ENCODE measurements at places on chromosomes 6 and 20. TPM values are rescaled to one million over a fixed set of nuclear protein-coding genes. Genes with fewer than 3 reads are reported as not detected.

Gene ALDH8A1
- total RNA-seq: 0.17 TPM

Gene BACH2
- 2.9 TPM for total RNA-seq

Gene STK38
- 13.3 TPM for total RNA-seq

Gene PARD6B
- total RNA-seq: 0.26 TPM

Gene IDH3B
- 103 TPM for total RNA-seq

Gene ENTPD6
- 33.9 TPM for total RNA-seq

Gene C6orf62
- 90.1 TPM for total RNA-seq

Gene CBLN4
- not detected for total RNA-seq

Gene CGA
- total RNA-seq: not detected
